Fibroblast of the aortic adventitia (primary cell): ENCODE measurements at places on chromosomes 5 and 9. TPM values are rescaled to one million over a fixed set of nuclear protein-coding genes. Genes with fewer than 3 reads are reported as not detected.

- no peak for DNase-seq
These were observed 119.7 kb upstream of the ELL2 start for GRCh38 chr5:96081276-96081858.

GRCh38 chr9:437574-438001 lies 222.9 kb downstream of the DOCK8 start:
- DNase-seq, result peak; percentile 95

GRCh38 chr5:132500244-132500930 lies 9.8 kb upstream of the IRF1 start:
- no peak for DNase-seq

DNA sequence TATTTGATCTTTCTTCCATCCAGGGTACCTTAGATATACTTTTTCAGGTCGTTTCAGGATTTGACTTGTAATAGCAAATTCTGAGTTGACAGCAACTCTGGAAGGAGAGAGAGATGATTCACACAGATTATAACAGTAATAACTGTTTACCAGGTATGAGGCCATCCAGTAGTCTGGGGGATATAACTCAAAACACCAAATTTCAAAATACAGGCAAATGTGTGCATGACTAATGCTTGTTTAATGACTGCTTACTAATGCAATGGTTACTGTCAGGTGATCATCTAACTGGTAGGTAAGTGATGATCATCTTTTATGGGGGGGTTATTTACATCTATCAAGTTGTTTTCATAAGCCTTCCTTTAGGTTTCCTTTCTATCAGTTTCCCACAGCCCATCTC lies 412.3 kb downstream of the MAT2B start:
- DNase-seq, result no peak

- DNase-seq, result no peak
These were observed 6.2 kb downstream of the NKX2-5 start for GRCh38 chr5:173228639-173229381.

DNA sequence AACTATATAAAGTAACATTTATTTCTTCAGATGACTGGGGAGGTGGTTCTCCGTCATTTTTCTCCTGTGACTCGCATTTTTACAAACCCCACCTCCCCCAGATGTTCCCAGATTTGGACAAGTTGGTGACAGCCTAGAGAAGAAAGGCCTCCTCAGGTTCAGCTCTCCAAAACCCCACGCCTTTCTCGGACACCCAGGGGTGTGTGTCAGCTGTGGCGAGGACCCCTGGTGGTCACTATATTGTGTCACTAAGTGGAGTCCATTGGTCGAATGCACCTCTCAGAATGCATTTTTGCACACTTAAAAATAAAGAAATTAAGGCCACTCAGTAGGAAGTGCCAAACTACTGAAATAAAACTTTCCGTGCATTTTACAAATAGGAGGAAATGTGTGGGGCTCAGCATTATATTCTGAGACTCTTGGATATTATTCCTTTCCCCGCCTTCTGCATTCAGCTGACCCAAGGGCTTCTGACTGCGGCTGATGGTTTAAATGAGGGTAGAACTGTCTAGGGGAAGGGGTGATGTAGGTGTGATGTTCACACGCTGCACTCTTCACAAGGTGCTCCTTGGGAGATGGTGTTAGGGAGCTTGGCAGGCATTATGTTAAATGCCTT lies 47.6 kb downstream of the ACO1 start:
- DNase-seq, result peak; percentile 52

DNA sequence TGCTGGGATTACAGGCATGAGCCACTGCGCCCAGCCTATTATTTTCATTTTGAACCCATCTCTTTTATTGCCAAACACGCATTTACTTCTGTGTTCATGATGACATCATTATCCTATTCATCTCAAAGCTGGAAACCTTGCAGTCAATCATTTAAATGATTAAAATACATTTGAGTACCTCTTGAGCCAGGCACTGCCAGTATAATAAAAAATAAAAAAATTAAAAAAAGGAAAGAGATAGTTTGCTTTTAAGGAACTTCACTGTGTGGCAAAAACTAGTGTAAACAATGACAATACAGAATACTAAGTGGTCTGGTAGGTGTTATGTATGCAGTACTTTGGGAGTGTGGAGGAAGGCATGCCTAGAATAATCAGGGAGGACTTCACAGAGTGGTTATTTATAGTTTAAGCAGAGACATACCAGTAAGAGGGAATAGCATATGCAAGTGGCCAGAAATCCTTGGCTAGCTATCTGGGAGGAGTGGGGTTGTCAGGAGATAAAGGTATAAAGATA lies 8.6 kb downstream of the NSD1 start:
- no peak for DNase-seq

Gene ZSWIM6
- total RNA-seq, result 3.1 and 6.9 TPM in 2 replicates

GRCh38 chr9:77575785-77576184 lies 72.3 kb downstream of the GNA14 start:
- peak; percentile 36 for DNase-seq

Gene OR1Q1
- total RNA-seq, result 0.81 TPM in 1 of 2 replicates, not detected in the other

DNA sequence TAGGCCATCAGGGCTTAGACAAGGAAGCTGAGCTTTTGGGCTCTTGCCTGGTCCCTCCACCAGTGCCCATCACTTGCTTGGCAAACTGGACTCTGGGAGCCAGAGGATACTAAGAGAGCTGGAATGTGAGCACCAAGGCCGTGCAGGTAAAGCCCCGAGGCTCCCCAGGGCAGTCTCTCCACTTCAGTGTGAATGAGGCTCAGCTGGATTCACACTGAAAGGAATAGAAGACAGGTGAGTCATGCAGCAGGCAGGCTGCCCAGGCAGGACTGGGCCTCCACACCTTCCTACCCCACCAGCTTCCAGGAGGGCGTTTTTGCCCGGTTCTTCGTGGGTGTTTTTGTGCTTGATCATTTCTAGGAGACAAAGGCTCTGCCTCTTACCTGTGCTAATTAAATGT lies 7.3 kb upstream of the CTSV start:
- DNase-seq, result peak; percentile 1

DNA sequence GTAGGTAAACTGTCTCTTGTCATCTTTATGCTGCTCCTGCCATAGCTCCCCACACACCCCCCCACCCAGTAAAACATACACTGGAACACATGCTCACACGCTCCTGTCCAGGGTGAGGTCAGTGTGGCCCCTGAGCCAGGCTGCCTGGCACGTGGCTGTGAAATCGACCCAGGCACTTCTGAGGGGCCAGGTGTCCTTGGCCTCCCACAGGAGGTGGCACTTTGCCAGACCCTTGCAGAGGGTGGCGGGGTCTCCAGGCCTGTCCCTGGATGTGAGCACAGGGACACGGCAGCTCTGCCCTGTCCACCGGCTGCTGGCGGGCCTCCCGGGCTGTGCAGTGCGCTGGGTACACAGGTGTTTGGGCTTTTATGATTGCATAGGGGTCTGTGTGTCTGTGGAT lies 10.0 kb upstream of the CRB2 start:
- DNase-seq, result no peak

Gene EPB41L4B
- 0.08 and 1.8 TPM in 2 replicates for total RNA-seq

- no peak for DNase-seq
These were observed 12.4 kb upstream of the SIL1 start for GRCh38 chr5:139210585-139210984.

Gene NTNG2
- total RNA-seq, result 1.1 and 2.4 TPM in 2 replicates

DNA sequence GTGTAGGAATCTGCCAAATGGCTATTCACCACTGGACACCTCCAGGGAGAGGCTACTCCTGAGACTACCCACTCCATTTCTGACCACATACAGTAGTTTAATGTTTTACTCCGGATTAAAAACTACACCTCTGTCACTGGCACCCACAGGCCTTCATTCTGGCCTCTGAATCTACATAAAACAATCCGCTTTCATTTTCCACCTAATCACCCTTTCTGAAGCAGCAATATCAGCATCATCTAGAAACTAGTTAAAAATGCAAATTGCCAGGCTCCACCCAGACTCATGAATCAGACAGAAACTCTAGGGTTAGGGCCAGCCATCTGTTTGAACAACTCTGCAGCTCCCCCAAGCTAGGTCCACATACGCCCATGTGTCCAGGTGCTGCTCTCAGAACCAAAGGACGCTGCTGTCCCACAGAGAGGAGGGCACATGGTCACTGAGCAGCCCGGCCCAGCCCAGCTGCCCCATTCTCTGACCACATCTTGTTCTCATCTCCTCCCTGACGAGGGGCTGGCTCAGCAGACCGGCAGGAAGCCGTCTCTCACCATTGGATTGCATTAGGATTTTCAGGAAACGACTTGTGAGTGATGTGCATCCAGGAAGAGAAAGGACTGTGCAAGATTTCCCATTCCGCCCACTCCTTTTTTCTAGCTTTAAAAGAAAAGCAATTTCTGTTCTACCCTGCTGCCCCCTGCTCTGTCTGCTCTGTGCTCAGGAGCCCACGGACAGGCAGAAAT lies 34.7 kb downstream of the ADAM19 start:
- peak; percentile 71 for DNase-seq

Gene CDKN2B
- total RNA-seq, result 16.0 and 35.8 TPM in 2 replicates

DNA sequence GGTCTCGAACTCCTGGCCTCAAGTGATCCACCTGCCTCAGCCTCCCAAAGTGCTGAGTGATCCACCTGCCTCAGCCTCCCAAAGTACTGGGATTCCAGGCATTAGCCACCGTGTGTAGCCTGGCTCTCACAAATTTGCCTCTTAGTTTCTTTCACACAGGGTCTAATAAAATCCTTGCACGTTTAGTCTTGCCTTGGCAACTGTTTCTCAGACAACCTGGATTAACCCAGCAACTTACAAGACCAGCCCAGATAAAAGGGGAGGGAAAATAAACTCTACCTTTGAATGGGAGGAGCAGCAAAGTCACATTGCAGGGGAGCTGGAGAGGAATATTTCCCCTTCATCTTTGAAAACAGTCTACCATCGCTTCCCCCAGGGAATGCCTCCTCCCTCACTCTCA lies 29.3 kb upstream of the GNA14 start:
- no peak for DNase-seq

GRCh38 chr9:108040783-108041182 lies 551.2 kb upstream of the KLF4 start:
- DNase-seq, result no peak

Gene KIAA0825
- 4.3 and 12.2 TPM in 2 replicates for total RNA-seq

Gene PTPDC1
- 6.6 and 10.8 TPM in 2 replicates for total RNA-seq

Gene EGFL7
- 2.4 and 5.6 TPM in 2 replicates for total RNA-seq

GRCh38 chr5:176542135-176542595 lies 5.0 kb upstream of the RNF44 start:
- DNase-seq, result no peak
